ENCODE measurements at places on chromosomes 6 and 20. TPM values are rescaled to one million over a fixed set of nuclear protein-coding genes. Genes with fewer than 3 reads are reported as not detected.

LPA gene
- total RNA-seq: not detected

FRK gene
- total RNA-seq: 0.15 TPM

BYSL gene
- total RNA-seq: 12.9 TPM

GHRH gene
- not detected for total RNA-seq

NKX2-2 gene
- total RNA-seq: not detected

SNRPB2 gene
- total RNA-seq: 42.1 TPM

WFDC10B gene
- total RNA-seq: not detected

BTNL2 gene
- total RNA-seq: not detected

DEFB119 gene
- total RNA-seq: not detected

SLC35B2 gene
- total RNA-seq: 85.9 TPM

PCED1A gene
- 13.8 TPM for total RNA-seq

SYCP2L gene
- total RNA-seq: 0.30 TPM

RPS6KA2 gene
- total RNA-seq: 44.2 TPM

UFL1 gene
- total RNA-seq: 17.7 TPM

PERP gene
- 38.5 TPM for total RNA-seq

EZR gene
- total RNA-seq: 76.7 TPM

LRRC73 gene
- total RNA-seq: under 0.01 TPM

DPPA5 gene
- not detected for total RNA-seq

TTK gene
- 43.0 TPM for total RNA-seq

ZNF391 gene
- 0.45 TPM for total RNA-seq

WFDC12 gene
- total RNA-seq: not detected

THBD gene
- total RNA-seq: 1.5 TPM

TMEM14B gene
- total RNA-seq: 106 TPM

SYNE1 gene
- 21.9 TPM for total RNA-seq

CST7 gene
- not detected for total RNA-seq
